ENCODE measurements at places on chromosomes 2 and 18.

DNA sequence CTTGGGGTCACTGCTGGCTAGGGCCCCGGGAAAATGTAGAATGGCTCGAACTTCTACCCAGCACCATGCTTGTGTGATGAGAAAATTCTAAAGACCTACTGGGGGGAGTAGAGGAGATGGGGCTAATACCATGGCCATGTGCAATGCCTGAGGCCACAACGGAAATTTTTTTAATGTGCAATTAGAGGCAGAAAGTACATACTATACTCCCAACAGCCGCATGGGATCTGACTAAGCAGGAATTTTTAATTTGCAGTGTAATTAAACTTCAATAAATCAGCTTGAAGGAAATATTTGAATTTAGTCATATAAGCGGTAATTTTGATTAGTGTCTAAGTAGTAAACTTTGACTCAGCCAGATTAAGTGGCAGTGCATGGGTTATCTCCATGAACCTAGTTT is 53.2 kb upstream of the CNGA3 start:
- DNase-seq, result no peak

- no peak for DNase-seq
Measured at GRCh38 chr18:70462078-70462439, 173.2 kb downstream of the SOCS6 start.

DNA sequence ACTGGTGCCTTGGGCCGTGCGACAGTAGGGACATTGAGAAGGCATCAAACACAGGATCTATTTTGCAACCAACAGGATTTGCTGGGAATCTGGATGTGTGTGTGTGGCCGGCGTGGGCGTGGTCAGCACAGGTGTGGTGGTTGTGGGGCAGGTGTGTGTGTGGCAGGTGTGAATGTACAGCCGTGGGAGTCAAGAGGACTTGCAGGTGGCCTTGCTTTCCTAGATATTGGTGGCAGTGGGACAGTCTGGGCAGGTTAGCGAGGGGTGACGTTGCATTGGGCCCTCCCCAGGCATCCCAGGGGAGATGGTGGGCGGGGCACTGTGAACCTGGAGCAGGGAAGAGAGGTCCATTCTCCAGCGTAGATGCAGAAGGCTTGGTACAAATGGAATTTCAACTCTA is 3.2 kb upstream of the LIMS2 start:
- no peak for DNase-seq

- no peak for DNase-seq
Measured at GRCh38 chr2:117921520-117921919, 92.3 kb downstream of the CCDC93 start.

DNA sequence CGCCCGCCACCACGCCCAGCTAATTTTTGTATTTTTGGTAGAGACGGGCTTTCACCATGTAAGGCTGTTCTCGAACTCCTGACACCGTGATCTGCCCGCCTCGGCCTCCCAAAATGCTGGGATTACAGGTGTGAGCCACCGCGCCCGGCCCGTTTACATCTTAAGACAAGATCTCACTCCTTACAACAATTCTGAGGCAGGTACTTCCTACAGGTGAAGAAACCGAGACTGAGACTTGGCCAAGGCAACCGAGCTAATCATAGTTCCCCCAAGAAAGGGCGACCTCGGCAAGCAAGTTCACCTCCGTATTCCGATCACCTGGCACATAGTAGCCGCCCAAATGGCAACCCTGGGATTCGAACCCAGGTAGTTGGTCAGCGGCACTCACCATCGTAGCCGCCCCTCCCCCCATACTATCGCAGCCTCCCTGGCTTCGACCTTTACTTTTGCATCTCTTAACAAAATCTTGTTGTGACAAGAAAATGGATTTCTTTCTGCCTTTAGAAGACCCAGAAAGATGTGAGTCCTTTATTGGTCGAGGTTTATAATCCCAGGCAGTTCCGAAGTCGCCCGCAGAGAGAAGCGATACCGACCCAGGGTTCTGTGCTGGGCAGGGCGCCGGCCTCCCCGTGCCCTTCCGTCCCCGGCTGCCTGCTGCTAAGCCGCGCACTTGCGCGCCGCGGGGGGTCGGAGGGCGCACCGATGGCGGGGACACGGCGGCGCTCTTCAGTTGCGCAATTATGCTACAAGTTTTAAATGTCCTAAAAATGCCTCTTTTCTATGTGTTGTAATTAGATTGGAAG is 1.1 kb upstream of the FZD5 start:
- DNase-seq, result no peak

GRCh38 chr2:202423139-202423538 is 47.0 kb downstream of the BMPR2 start:
- no peak for DNase-seq

- DNase-seq, result no peak
Measured at GRCh38 chr18:14776801-14777200, 28.8 kb downstream of the ANKRD30B start.

DNA sequence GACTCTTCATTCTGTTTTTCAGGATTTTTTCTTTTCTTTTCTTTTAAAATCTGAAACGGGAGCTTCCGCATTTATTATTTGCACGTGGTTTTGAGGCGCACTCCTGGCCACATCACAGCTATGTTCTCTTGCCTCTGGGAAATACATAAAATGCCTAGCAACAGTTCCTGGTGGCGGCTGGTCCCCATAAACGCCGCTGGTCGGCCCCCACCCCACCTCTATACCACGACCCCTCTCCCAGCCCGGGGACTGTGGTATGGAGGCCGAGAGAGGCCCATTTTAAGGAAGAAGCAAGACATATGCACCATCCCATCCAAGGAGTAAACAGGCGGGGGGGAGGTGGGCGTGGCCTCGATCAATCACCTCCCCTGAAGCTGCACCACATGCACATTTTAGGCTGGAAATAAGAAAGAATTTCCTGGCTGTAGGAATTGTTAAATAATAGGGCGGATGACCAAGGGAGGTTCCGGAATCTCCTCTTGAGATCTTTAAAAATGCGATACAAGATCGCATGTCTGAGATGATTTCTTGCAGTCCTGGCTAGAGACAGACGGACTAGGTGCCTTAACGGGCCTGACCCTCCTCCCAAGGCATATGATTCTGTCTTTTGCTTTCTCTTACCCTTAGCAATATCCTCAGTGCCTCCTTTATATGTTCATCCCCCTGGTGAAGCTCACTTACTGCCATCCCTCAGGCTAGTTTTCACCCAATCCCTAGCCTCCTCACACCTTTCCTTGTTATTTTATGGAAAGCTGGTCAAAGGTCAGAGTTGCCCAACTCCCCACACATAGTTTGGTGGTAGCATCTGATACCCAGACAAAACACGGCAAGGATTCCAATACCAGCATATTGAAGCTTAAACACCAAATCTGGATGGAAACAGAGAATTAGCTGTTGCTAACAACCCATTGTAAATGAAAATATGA is 82.4 kb downstream of the BCL2 start:
- DNase-seq, result no peak

GRCh38 chr2:86519349-86519748 is 43.9 kb downstream of the CHMP3 start:
- no peak for DNase-seq

- no peak for DNase-seq
Measured at GRCh38 chr18:21684731-21685130, 19.8 kb downstream of the ABHD3 start.

- DNase-seq, result no peak
Measured at GRCh38 chr18:79742076-79742475, 55.7 kb upstream of the KCNG2 start.

GRCh38 chr18:60053747-60054304 is 154.0 kb downstream of the PMAIP1 start:
- DNase-seq, result no peak

DNA sequence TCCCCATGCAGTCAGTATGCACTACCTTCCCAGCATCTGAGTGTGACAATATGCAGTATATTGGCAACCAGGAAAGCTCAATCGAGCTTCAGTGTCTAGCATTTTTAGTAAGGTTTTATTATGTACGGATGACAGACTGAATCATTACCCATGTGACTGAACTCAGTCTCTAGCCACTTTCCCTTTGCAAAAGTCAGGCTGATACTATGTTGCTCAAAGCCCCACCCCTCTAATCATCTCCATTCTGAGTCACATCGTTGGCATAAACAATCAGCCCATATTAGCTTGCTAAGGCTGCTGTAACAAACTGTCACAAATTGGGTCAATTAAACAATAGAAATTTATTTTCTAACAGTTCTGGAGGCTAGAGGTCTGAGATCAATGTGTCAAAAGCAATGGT is 25.8 kb upstream of the SRD5A2 start:
- DNase-seq, result no peak

DNA sequence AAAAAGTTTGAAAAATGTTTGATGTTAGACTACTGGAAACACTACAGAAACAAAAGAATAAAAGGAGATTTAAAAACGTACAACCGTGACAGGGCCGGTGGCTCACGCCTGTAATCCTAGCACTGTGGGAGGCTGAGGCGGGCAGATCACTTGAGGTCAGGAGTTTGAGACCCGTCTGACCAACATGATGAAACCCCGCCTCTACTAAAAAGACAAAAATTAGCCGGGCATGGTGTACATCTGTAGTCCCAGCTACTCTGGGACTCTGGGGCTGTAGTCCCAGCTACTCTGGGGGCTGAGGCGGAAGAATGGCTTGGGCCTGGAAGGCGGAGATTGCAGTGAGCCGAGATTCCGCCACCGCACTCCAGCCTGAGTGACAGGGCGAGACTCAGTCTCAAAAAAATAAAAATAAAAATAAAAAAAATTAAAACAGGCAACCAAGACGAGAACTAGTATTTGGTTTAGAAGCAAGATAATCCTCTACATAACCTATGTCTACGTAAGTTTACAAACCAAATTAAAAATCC is 5.8 kb downstream of the SP3 start:
- DNase-seq, result no peak

- DNase-seq, result no peak
Measured at GRCh38 chr18:8962855-8963635, 139.5 kb upstream of the NDUFV2 start.

DNA sequence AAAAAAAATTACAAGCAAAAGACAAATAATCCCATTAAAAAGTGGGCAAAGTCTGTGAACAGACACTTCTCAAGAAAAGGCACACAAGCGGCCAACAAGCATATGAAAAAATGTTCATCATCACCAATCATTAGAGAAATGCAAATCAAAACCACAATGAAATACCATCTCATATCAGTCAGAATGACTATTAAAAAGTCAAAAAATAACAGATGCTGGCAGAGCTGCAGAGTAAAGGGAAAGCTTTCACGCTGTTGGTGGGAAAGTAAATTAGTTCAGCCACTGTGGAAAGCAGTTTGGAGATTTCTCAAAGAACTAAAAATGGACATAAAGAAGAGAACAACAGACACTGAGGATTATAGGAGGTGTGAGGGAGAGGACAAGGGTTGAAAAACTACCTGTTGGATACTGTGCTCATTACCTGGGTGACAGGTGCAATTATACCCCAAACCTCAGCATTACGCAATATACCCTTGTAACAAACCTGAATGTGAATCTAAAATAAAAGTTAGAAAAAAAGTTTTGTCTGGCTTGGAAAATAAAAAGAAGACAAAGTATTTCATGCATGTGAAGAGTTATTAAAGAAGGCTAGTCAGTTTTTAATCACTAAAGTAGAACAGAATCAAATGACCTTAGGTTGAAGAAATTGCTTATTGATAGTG is 8.7 kb upstream of the ACSL3 start:
- no peak for DNase-seq

DNA sequence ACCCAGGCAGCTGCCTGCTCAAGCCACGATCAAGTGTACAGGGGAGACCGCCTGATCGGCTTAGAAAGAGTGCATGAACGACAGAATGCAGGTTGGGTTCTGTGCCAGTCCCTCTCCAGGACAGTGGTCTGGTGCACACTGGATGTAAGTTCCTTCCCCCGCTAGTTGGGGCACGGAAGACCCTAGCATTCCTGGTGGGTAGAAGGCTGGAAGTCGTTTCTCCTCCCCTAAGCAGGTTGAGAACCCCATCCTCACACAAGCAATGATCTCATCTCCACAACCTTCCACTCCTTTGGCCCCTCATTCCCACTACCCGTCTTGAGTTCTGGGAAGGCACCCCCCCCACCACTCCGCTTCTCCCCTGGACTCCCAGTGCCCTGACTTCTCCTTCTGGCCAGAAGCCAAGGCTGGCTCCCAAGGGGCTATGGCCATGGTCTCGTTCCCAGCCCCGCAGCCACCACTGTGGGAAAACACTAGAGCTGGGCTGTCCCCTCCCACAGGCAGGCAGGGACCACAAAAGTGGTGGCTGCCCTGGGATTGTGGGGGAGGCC is 1.4 kb upstream of the ANKRD39 start:
- no peak for DNase-seq

DNA sequence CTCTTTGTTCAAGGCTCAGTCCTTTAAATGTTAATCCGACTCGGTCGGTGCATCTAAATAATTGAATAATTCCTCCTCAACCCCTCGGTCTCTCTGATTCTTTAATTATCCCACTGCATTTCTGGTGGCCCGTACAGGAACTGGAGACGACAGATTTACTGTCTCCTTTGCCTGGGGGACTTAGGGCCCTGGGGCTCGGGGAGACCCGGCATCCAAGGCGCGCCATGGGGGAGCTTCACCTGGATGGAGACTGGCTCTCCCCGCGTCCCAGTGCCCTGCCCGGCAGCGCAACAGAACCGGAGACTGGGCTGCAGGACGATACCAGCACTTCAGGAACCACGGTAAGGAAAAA is 47.7 kb upstream of the SELENOI start:
- no peak for DNase-seq

DNA sequence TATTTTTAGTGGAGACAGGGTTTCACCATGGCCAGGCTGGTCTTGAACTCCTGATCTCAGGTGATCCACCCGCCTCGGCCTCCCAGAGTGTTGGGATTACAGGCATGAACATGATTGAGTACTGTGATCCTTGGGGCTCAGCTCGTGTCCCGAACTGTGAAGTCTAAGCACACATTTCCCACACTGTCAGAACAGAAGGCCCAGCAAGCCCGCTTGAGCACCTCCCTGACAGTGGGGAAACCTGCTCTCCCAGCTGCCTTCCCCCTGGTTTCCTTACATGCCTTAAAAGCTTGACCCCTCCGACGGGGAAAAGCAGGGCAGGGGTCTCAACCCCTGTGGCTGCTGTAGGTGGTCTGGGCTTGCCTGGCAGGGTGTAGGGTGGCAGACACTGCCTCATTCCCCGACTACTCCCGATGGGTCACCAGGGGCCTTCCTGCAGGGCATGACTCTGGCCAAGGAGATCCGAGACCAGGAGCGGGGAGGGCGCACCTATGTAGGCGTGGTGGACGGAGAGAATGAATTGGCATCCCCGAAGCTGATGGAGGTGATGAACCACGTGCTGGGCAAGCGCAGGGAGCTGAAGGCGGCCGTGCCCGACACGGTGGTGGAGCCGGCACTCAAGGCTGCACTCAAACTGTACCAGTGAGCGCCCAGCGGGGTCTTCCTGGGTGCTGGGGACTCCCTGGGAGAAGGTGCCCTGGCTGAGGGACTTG is 10.1 kb downstream of the VIL1 start:
- DNase-seq, result no peak

All from naive thymus-derived CD8-positive, alpha-beta T cell (primary cell).